ENCODE measurements at places on chromosomes 13 and 19. TPM values are rescaled to one million over a fixed set of nuclear protein-coding genes. Genes with fewer than 3 reads are reported as not detected.

The ZNF28 gene
- 15.7 TPM for total RNA-seq

The ZNF709 gene
- total RNA-seq, result 4.8 TPM

The RFPL4AL1 gene
- total RNA-seq, result not detected

The FCER2 gene
- total RNA-seq, result not detected
